ENCODE measurements at places on chromosomes 1 and 21.

DNA sequence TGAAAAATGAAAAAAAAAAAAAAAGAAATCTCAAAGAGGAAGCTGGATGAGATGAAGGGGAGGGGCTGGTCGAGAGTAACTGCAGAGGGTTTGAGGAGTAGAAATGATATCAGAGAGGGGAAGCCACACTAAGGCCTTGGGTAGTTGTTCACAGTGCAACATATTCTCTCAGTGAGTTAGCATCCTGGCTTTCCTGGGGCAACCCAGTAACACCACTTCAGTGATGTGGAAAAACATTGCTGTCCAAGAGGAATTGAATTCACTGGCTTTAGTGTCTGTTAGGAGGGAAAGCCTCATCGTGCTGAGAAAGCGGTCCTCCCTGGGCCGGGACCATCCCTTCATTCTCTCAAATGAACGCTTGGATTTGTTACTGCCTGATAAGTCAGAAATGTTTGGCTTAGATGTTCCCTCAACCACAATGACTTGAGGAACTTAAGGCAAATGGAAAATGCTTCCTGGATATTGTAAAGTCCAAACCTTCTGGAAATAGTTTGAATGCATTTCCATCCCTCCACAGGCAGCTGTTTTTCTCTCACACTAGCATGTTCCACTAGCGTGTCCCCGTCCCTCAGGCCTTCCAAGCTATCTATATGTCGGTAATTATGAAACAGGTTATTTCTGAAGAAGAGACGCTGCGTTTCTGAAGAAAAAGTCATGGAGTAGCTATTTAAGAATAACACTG, 12.2 kb downstream of the TGFB2 start:
- no peak for DNase-seq

DNA sequence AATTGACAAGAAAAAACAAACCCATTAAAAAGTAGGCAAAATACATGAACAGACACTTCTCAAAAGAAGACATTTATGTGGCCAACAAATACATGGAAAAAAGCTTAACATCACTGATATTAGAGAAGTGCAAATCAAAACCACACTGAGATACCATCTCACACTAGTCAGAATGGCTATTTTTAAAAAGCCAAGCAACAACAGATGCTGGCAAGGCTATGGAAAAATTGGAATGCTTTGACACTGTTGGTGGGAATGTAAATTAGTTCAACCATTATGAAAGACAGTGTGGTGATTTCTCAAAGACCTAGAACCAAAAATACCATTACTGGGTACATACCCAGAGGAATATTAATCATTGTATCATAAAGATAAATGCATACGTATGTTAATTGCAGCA, 641.1 kb upstream of the B3GALT2 start:
- no peak for DNase-seq

- DNase-seq: no peak
Observed at GRCh38 chr21:14889080-14889810, 175.6 kb downstream of the NRIP1 start.

DNA sequence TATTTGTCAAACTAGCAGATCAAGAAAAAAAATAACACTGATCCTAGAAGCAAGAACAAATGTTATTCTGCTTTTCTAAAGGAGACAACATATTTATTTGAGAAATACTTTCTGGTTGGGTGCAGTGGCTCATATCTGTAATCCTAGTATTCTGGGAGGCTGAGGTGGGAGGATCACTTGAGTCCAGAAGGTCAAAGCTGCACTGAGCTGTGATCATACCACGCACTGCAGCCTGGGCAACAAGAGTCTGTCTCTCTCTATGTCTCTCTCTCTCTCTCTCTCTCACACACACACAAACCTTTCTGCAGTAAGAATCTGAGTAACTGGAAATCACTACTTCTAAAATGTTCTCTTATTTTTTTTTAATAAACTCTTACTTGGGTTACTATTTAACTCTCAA, 31.2 kb downstream of the PRPF38A start:
- peak; percentile 54 for DNase-seq

DNA sequence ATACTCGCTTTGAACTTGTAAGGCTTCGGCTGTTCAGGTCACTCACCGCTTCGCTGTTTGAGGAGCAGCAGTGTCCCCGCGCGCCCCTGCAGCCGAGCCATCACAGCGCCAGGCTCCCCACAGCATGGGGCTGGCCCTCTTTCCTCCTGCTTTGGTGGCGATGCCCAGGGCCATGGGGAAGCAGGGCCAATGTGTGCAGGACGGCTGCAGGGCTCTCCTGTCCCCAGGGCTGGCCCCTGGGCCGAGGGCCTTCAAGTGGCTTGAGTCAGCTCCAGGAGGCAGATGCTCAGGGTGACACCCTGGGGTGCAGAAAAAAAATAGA, 38.5 kb upstream of the TRAPPC10 start:
- DNase-seq: no peak

GRCh38 chr1:111631502-111631901, 11.9 kb downstream of the RAP1A start:
- DNase-seq: no peak

DNA sequence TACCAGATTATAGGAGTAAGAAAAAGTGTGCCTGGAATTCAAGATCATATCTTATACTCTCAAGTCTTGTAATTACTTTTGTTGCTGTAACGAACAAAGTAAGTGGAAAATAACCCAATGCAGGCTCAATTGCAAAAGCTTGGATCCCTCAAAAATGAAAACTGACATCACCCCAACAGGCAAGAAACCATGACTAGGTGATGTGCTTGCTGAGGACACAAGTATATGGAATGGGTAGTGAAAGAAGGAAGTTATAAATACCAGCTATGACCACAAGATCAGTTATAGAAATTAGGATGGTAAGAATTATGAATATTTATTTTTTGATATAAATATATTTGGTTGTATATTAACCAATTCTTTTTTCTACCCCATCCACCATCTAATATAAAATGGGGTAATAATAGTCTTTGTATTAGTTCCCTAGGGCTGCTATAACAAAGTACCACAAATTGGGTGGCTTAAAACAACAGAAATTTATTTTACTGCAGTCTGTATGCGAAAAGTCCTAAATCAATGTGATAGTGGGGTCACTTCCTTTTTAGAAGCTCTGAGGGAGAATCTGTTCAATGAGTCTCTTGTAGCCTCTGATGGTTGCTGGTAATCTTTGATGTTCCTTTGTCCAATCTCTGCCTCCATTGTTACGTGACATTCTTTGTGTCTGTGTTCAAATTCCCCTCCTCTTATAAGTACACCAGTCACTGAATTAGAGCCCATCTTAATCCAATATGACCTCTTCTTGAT, 45.0 kb downstream of the DUSP10 start:
- no peak for DNase-seq

DNA sequence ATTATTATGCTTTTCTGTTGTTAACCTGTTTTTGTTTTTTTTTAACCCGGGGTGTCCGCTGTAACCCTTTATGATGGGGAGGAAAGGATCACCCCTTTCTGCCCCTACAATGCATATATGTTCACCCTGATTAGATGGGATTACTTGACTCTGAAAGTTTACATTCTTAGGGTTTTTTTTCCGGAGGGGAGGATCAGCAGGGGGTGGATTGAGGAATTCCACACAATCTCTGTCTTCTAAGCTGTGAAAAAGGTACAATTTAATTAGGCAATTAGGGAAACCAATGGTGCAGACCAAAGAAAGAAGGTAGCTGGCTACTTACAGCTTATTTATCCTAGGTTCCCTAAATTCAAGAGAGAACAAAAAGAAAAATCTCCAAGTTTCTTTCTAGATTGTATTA, 58.3 kb downstream of the EDEM3 start:
- DNase-seq: no peak

GRCh38 chr1:107264561-107264960, 123.7 kb downstream of the NTNG1 start:
- no peak for DNase-seq

DNA sequence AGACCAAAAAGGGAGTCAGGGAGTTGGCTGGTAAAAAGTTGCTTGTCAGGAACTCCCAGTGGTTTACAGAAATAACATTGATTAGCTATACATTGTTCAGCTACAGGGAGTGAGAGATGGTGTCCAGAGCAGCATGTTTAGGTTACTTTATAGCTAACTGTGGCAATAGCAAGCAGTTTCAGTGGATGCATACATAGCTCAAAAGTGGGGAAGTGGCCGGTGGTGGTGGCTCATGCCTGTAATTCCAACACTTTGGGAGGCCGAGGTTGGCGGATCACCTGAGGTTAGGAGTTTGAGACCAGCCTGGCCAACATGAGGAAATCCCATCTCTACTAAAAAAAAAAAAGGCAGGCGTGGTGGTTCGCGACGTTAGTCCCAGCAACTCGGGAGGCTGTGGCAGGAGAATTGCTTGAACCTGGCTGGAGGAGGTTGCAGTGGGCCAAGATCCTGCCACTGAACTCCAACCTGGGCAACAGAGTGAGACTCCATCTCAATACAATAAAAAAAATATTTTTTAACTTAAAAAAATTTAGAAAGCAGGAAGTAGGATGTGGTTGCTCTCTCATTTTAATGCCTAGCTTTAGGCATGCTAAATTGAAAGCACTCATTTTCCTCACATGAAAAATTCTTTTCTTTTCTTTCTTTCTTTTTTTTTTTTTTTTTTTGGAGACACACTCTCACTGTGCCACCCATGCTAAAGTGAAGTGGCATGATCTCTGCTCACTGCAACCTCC, 109.7 kb downstream of the PPIAL4G start:
- DNase-seq: no peak

GRCh38 chr1:177984136-177984525, 14.3 kb upstream of the SEC16B start:
- DNase-seq: peak; percentile 60

DNA sequence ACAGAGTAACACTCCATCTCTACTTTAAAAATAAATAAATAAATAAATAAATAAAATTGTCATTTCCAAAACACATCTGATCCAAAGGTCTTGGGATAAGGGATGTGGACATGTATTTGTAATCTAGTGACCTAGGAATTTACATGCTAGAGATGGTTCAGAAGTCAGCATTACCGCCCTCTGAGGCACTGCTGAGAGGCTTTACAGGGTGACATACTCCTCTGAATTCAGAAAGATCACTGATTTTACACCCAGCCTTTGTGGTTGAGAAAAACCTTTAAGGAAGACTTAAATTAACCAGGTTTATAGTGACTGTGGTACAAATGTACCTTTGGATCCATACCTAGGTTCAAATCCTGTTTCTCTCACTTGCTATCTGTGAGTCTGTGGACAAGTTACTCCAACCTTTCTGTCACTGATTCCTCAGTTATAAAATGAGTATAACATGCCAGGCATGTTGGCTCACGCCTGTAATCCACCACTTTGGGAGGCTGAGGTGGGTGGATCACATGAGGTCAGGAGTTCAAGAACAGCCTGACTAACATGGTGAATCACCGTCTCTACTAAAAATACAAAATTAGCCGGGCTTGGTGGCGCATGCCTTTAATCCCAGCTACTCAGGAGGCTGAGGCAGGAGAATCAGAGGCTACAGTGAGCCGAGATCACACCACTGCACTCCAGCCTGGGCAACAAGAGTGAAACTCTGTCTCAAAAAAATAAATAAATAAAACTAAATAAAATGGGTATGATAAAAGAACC, 20.1 kb downstream of the OSBPL9 start:
- no peak for DNase-seq

DNA sequence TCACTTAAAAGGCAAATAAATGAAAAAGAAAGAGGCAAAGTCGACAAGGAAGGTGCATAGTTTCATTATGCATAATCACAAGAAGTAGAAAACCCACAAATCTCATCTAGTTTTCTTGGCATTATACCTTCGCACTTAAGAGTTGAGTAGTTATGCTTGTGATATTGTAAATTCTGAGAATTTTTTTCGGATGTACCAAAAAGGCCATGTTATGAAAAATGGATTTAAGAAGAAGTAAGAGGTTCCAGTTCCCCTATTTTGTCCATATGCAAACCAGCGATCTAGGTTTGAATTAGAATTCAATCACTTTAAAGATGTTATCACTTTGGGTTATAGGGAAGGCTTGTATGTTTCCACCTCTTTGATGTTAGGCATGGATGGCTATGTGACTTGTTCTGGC, 7.9 kb upstream of the ERICH3 start:
- no peak for DNase-seq

GRCh38 chr1:172826096-172826741, 167.3 kb downstream of the FASLG start:
- peak; percentile 37 for DNase-seq

DNA sequence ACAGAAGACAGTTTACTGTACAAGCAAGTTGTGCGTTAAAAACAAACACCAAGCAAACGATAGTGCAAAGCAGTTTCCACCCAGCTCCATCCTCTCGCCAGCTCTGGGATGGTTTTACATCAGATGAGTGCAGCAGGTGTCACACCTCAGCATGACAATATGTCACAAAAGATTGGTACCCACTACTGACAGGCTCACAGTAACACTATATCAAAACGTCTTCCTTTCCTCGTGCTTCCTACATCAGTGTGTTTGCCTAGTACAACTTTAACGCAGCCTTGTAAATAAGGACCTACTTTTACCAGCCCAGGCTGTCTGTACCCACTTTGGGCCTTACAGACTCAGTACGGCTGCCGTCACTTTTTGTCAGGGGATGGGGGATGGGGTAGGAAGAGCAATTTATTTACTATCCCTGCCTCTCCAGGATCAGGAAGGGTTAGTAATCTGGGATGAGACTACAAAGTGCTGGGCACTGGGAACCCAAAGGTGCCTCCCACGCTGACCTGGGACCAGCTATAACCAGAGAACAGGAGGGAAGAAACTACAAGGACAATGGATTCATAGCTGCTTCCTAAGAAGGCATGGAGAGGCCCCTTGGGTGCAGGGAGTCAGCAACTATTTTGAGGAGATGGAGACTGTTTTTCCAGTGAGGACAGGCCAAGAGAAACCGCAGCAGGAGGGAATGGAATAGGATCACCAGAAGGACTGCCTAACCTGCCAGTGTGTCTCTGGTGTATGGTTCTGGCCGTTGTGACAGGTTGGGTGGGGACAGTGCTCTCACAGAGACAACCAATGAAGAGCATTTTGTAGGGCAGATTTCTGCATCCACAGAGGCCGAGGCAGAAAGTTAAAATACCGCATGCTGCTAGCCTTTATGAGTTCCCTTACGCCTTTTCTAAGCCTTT, 30.2 kb downstream of the RUNX3 start:
- DNase-seq: no peak

- DNase-seq: no peak
Observed at GRCh38 chr1:113868387-113869083, 3.0 kb downstream of the PTPN22 start.

- DNase-seq: no peak
Observed at GRCh38 chr1:21066356-21067012, 110.2 kb downstream of the EIF4G3 start.

DNA sequence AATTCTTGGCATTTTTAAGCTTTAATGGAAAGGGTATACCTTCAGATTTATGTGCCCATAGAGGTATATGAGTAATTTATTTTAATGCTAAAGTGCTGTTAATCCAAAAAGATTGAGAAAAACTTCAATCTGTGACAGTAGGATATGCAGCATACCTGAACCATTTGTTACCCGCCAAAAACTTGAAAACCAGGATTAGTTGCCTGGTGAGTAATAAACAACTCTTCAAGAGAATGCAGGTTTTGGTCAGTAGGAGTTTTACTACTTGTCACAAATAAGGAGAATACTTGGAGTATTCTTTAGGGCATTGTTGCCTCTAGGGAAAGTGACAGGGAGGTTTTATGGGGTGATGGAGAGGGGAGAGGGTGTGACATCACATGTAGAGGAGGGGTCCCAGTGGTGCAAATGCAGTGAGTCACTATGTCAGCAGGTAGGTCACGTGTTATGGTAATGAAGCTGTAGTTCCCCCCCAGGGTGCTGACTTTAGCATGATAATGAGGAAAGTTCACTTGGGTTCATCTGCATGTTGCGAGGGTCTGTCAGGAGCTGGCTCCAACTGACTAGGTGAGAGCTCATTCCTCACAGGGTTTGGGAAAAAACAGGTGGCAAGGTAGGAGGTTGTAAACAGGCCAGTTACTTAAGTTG, 23.1 kb downstream of the USP25 start:
- DNase-seq: no peak

- no peak for DNase-seq
Observed at GRCh38 chr1:90308421-90308820, 313.5 kb downstream of the ZNF326 start.

Data from testis (tissue), 5 donors.